ENCODE measurements at places on chromosomes 6 and 20.

GRCh38 chr20:24954151-24954550 is 5.1 kb downstream of the CST7 start:
- no peak for DNase-seq

DNA sequence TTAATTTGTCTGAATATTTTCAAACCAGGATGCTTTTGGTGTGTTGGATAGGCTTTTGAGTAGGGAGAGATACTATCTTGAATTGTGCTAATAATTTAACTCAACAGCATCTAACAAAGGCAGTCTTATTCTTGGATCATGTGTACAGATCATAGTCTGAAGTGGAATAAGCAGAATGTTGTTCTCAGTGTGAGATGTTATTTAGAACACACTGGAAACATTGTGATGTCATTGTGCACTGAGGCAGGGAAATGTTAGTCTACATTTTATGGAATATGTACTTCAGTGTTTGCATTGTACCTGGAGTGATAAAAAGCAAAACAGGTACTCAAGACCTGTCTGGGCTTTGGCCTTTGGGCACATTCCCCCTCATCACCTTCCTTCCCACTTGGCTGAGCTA is 35.0 kb downstream of the RNF144B start:
- DNase-seq = no peak

DNA sequence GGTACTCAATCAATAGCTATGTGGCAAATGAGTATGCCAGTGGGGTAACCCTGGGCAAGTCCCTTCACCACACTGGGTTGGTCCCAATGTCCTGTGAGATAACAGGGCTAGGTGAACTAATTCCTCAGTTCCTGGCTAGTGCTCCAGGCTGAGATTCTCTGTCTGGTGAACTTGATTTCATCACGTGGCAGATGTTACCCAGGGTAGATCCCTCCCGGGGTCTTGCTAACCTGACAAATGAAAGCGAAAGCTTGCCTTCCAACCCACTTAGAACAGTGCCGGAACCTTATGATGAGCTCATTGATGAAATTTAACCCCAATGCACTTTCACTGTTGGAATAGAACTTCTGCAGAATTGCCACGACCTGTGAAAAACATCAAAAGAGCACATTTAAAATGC is 6.6 kb upstream of the ANKRD60 start:
- DNase-seq = no peak

DNA sequence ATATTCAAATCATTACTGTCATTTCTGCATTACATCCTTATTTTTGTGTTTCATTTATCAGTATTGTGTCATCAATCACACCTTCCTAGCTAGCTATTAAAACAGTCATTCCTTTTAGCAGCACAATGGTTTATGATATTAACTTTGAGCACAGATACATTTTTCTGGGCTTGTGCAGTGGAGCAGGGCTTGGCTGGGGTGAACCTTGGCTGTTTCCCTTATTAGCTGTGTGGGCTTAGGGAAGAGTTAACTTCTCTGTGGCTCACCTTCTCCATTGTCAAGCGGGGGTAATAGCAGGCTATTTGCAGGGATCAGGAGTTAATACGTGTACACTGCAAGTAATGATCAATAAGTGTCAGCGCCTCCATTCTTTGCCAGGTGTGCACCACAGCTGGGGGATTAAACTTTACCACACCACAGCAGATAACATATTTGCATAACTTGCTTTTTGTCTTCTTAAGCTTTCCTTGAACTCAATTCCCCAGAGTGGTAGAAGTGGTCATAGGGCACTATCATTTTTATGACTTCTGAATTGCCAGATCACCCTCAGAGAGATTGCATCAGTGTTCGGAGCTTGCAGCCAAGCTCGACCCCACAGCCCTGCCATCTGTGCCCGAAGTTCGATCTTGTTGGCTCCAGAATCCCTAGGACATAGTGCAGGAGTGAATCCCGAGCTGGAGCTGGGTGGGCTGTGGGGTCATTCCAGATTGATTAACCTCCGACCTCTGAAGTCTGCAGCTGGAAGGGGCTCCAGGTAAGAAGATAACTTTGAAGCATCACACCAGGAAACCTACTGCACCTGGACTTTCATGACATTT is 1.5 kb upstream of the PYGB start:
- no peak for DNase-seq
